A549 treated with dexamethasone at 1 μM for 4 hours (cell line): ENCODE measurements at places on chromosomes 5 and 9. TPM values are rescaled to one million over a fixed set of nuclear protein-coding genes. Genes with fewer than 3 reads are reported as not detected.

The DPH7 gene
- 22.3 to 29.3 TPM (median 27.3 TPM) in 5 replicates for total RNA-seq

The ARAP3 gene
- total RNA-seq = 2.6 to 4.9 TPM (median 4.5 TPM) in 5 replicates

The TMED7 gene
- total RNA-seq = 44.8 to 61.5 TPM (median 55.6 TPM) in 5 replicates

The F2RL2 gene
- 3.3 to 4.7 TPM (median 4.2 TPM) in 5 replicates for total RNA-seq

The CBY3 gene
- not detected in 5 replicates for total RNA-seq

The MLANA gene
- total RNA-seq = not detected in 5 replicates

The HSPA9 gene
- total RNA-seq = 303 to 366 TPM (median 343 TPM) in 5 replicates

The OTP gene
- total RNA-seq = 0.08 to 0.12 TPM (median 0.11 TPM) in 5 replicates

The DAB2 gene
- 6.8 to 9.3 TPM (median 7.1 TPM) in 5 replicates for total RNA-seq

The NTMT1 gene
- 81.8 to 98.1 TPM (median 91.1 TPM) in 5 replicates for total RNA-seq

The NOL8 gene
- 28.2 to 38.1 TPM (median 31.6 TPM) in 5 replicates for total RNA-seq

The PCDHB14 gene
- total RNA-seq = 0.01 to 0.09 TPM (median 0.06 TPM) in 5 replicates

The EQTN gene
- 0.20 to 0.21 TPM in 2 of 5 replicates, not detected in the others for total RNA-seq

The C5orf58 gene
- not detected in 5 replicates for total RNA-seq

The PCDHAC2 gene
- total RNA-seq = 3.2 to 4.6 TPM (median 4.2 TPM) in 5 replicates

The GCNT4 gene
- 0.26 to 0.33 TPM (median 0.31 TPM) in 5 replicates for total RNA-seq

The BTNL3 gene
- not detected in 5 replicates for total RNA-seq

The PDCD1LG2 gene
- total RNA-seq = 0.08 to 0.25 TPM (median 0.18 TPM) in 5 replicates
